ENCODE measurements at places on chromosomes 1 and 21.

DNA sequence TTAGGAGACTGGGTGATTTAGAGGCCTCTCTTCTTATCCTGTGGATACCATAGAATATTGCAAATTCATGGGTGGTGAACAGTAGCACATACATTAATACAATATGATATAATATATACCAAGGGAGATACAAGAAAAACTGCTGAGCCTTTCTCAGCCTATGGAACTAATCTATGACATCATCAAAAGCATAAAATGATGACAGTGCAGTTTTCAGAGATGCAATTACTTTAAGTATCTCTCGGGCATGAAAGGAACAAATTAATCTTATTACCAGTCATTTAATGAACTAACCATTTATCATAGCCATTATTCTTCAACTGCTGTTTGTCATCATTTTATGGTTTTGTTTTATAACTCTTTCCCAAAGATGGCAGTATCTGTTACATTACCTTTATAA is 3.5 kb downstream of the CHODL start:
- DNase-seq: no peak

- DNase-seq: no peak
Observed at GRCh38 chr1:226627924-226628611, 79.5 kb downstream of the STUM start.

DNA sequence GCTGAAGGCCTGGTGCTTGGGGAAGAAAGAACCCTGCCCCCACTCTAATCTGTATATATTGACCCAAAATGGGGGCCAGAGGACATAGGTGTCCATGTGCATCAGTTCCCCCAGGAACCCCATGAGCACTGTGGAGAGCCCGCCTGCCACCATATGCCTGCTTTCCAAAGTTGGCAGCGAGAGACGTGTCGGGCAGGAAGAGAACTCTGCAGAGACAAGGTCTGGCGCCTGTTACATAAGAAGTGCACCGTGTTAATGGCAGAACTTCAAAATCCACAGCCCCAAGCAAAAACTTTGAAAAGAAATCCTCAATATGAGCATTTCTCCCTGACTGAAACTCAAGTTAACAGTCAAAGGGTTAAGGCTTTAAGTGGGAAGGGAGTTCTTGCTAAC is 8.0 kb downstream of the CTNNBIP1 start:
- DNase-seq: no peak

DNA sequence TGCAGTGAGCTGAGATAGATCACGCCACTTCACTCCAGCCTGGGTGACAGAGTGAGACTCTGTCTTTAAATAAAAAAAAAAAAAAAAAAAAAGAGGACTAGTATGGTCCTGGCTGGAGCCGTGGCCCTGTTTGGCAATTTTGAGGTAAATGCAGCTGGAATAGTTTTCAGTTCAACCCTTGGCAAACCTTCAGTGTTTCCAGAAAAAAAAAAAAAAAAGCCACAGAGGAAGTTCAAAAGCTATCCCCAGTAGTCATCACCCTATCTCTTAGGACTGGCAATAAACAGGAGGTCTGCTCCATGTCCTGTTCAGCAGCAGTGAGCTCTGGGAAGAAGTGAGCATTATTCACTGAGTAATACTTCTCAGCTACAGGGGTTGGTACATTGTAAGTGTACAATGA is 56.8 kb upstream of the ERRFI1 start:
- DNase-seq: no peak

- DNase-seq: no peak
Observed at GRCh38 chr1:29633771-29634170, 397.4 kb downstream of the PTPRU start.

All from NAMALWA (cell line).